ENCODE measurements at places on chromosomes 4 and X.

DNA sequence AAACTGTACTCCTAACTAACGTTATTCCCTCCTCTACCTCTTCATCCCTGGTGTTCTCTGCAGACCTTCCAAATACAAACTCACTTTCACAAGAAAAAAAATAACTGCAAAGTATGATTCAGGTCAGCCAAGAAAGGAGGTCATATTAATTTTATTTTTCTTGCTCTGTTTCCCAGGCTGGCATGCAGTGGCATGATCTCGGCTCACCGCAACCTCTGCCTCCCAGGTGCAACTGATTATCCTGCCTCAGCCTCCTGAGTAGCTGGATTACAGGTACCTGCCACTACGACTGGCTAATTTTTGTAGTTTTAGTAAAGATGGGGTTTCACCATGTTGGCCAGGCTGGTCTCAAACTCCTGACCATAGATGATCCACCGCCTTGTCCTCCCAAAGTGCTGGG is 156.6 kb downstream of the CHIC2 start:
- DNase-seq, result no peak

DNA sequence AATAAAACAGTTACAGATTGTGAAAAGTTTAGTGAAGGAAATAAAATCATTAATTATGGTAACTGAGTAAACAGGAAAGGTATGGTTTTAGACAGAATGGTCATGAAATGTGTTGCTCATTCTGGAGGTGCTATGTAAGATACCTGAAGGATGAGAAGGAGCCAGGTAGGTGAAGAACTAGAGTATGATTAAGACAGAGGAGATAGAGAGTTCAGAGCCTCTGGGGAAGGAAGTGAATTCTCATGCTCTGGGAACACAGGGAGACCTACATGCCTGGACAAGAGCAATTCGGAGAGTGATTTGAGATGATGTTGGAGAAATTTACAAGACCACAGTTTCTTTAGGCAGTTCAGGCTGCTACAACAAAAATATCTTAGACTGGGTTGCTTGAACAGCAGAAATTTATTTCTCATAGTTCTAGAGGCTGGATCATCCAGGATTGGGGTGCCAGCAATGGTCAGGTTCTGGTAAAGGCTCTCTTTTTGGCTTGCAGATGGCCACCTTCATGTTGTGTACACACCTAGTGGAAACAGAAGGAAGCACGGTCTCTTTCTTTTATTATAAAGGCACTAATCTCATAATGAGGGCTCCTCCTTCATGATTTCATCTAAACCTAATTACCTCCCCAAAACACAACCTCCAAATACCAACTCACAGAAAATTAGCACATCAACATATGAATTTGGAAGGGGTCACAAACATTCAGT is 1416.1 kb downstream of the PCDH7 start:
- no peak for DNase-seq

GRCh38 chrX:108396188-108396891 is 41.9 kb downstream of the COL4A6 start:
- no peak for DNase-seq

DNA sequence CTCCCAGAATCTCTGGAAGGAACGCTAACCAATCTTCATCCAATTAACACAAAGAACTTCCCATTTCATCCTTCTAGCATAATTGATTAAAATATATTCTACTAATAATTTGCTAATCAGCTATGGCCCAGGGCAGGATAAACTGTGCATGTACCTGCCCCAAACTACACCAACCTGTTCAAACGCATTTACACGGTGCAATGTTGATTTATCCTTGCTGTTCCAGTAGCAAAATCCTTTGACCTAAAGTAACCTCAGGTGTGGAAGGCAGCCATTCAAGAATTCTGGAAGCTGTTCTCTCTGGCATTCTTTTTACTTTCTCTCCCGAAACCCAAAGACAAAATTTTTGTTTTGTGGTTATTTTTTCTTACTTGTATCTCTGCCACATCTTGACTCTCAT is 309.4 kb downstream of the ZNF674 start:
- DNase-seq, result no peak

GRCh38 chr4:89681671-89682070 is 155.3 kb downstream of the SNCA start:
- no peak for DNase-seq

GRCh38 chr4:94665500-94666404 is 92.0 kb upstream of the BMPR1B start:
- DNase-seq, result no peak

- no peak for DNase-seq
Observed at GRCh38 chr4:168612450-168613135, 115.7 kb downstream of the PALLD start.

DNA sequence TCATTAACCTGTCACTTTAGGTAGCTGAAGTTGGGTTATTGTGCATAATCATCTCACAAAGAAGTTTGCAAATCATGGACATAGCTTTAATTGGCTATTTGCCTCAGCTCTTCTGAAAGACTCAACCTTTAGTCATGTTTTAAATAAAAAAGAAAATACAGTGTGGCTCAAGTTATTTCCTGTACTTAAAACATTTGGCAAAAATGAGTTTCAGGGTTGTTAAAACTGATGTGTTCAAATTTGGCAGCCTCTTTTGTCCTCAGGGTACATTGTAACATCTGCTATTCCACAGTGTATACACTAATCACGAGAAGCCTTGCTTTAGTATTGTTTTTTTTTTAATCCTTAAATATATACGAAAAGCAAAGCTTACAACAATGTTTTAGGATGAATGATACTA is 31.5 kb upstream of the HPGD start:
- DNase-seq, result no peak

DNA sequence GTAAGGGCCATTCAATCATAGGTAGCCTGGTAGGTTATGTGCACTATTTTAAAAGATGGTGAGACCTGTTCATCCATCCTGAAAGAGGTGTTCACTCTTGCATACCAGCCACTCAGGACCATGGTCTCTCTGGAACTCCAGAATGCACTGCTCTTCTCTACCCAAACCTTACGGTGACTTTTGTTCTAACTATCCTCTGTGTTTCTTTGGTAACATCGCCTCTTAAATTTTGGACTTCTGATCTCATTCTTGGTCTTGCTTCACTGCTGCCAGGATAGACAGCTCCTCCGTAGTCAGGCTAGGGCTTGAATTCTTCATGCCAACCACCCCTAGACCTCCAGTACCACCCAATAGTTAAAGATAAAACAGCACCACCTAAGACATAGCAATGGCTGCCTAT is 346.3 kb upstream of the GALNT7 start:
- DNase-seq, result no peak

- DNase-seq, result no peak
Observed at GRCh38 chr4:138223231-138223910, 18.8 kb downstream of the SLC7A11 start.

- no peak for DNase-seq
Observed at GRCh38 chrX:153934148-153934761, 582 bp downstream of the NAA10 start.

DNA sequence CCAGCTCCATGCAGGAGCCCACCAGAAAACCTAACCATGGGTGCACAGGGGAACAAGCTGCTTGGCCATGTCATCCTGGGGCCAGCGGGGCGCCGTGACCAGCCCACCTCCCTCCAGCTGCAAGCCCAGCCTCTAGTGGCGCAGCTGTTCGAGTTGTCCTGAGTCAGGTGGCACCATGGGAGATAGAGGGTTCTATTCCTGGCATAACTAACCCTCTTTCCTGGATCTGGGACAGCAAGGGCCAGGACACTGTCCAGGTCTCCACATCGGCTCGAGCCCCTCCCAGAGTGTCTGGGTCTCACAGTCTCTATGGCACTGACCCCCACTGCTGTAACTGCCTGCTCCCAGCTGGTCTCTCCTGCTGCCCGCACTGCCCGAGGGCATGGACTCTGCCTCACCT is 16.7 kb downstream of the ABLIM2 start:
- no peak for DNase-seq

GRCh38 chr4:6281436-6282313 is 12.0 kb downstream of the WFS1 start:
- no peak for DNase-seq

DNA sequence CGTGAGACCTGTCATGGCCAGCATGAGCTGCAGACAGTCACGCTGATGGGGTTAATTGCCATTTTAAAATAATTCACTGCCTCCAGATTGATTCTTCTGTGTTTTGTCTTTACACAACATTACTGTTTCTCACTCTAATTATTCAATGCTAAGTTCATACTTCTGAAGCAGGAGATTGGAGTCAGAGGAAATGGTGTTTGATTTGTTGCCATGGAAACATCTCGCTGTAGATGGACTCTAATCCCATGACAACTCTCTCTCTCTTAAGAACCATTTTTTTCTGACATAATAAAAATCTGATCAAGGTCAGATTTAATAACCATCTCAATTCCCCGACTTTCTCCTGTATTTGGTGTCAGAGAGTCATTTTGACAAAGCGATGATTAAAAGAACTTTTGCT is 209.0 kb downstream of the IDS start:
- no peak for DNase-seq

DNA sequence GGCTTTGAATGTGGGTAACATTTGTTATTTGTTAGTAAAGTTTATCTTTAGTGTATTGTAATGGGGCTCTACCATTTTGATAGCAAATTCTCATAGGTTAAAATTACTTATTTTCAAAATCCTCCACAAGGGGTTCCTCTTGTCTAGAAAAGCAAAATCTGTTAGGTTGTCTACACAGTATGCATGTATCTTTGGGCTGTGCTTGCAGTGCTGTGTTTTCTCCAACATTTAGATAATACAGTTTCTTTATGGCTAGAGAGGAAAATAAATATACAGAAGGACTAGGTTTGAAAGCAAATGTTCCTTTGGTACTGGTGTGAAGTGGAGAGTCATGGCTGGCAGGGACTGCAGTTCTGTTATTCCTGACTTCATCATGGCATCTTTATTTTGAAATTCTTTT is 40.3 kb downstream of the POLR2B start:
- DNase-seq, result no peak

DNA sequence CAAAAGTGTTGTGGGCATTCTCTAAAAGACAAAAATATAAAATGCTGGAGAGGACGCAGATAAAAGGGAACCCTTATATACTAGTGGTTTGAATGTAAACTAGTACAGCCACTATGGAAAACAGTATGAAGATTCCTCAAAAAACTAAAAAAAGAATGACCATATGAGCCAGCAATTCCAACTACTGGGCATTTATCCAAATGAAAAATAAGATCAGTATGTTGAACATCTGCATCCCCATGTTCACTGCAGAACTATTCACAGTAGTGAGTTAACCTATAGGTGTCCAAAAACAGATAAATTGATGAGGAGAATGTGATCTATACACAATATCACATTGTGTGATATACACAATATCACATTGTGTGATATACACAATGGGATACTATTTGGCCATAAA is 1615.3 kb downstream of the PCDH18 start:
- DNase-seq, result no peak

- no peak for DNase-seq
Observed at GRCh38 chrX:37875675-37876074, 28.3 kb upstream of the DYNLT3 start.

- no peak for DNase-seq
Observed at GRCh38 chrX:74178536-74178935, 125.4 kb upstream of the ZCCHC13 start.

- DNase-seq, result no peak
Observed at GRCh38 chr4:84177831-84178542, 321.1 kb downstream of the NKX6-1 start.

DNA sequence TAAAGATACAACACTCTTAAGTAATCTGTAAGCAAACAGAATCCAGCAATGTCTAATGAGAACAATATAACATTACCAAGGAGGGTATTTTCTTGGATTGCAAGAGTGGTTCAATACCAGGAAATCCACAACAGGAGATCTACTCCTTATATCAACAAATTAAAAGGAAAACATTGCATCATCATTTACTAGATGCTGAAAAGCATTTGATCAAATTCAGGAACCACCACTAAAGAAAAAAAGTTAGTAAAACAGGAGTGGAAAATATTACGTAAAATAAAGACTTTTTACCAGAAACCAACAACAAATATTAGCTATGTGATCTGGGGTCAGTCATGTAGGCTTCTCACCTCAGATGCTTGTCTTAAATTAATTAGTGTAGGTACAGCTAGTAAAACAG is 66.8 kb upstream of the MAB21L2 start:
- no peak for DNase-seq

- DNase-seq, result no peak
Observed at GRCh38 chr4:42710761-42711160, 53.9 kb upstream of the ATP8A1 start.

DNA sequence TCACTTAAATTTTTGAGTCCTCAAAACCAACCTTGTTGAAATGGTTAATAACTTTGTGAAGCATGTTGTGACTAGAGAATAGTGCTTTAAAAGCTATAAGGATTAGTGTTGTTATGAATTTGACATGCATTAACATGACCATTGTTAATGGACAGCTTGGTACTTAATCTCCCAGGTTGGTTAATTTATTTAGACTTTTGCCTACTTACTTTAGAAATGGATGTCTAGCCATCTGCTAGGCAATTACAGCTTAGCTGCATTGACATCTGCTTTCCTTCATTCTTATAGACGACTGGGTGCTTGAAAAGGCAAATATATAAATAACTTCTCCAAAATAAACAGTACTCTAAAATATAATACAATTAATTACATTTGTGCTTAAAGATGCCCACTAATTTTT is 368.0 kb downstream of the CCSER1 start:
- DNase-seq, result no peak

DNA sequence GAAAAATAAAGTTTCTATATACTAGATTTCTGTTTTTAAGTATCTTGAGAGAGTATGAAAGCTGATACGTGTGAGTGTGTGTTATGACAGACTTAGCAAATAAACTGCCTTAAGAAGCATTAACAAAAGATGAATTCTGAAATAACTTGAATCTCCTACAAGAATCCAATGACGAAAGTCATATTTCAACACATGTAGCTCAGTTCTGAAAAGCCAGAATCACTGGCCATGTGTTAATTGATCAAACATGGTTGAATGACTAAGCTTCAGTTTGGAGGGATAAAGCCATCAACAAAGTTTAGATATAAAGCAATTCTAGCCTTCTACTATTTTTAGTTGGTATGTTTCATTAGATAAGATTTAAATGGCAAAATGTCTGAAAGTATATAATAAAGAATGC is 88.5 kb upstream of the ETNPPL start:
- no peak for DNase-seq

DNA sequence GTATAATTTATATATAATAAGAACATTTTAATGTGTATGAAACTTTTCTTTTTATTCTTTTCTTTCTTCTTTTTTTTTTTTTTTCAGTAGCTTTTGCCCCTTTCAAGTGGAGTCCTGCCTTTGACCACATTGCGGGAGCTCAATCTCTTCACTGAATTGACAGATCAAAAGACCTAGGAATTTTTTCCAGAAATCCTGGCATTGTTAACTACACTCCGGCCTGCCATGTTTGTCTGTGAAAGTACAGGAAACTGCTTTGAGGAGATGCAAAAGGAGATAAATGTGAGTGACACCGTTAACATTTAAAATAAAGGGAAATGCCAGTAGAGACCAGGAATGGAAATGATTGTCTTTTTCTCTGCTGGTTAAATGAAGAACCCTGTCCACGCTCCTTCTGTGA is 159.3 kb upstream of the VCX3A start:
- DNase-seq, result no peak

- no peak for DNase-seq
Observed at GRCh38 chr4:7651461-7651921, 216.8 kb upstream of the PSAPL1 start.
